ENCODE measurements at places on chromosomes 5 and 9.

- DNase-seq = no peak
These were observed 5.6 kb downstream of the MYO10 start for GRCh38 chr5:16930496-16930895.

GRCh38 chr5:41978676-41979075 is 53.6 kb downstream of the FBXO4 start:
- no peak for DNase-seq

DNA sequence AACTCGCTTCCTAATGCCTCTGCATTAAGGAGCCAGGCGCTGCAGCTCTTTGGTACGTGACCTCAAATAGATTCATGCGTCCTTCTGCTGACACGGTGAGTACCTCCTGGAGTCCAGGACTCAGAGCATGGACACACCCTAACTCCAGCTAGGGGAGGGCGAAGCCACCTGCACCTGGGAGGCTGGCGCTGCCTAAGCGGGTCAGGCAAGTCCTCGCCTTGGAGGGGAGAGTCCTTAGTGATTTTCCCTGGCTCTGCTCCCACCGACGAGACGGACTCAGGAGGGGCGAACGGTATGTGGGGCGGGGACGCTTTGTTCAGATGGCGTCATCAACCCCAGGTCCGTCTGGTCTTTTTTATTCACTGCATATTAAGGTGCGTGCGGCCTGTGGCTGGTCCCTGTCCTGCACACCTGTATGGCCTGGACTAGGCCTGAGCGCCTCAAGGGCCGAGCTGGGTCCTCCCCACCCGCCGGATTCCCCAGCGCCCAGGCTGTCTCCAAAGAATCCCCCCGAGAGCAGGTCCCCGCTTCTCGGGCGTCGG is 50.3 kb downstream of the NSUN2 start:
- no peak for DNase-seq

- no peak for DNase-seq
These were observed 55.6 kb downstream of the MACROH2A1 start for GRCh38 chr5:135343413-135343812.

GRCh38 chr5:54162184-54162583 is 148.2 kb downstream of the ARL15 start:
- no peak for DNase-seq

- no peak for DNase-seq
These were observed 80.9 kb upstream of the IL33 start for GRCh38 chr9:6134661-6135180.

GRCh38 chr9:14790628-14791027 is 68.1 kb upstream of the CER1 start:
- DNase-seq = no peak

- DNase-seq = no peak
These were observed 3.4 kb downstream of the LMNB1 start for GRCh38 chr5:126780165-126780827.

DNA sequence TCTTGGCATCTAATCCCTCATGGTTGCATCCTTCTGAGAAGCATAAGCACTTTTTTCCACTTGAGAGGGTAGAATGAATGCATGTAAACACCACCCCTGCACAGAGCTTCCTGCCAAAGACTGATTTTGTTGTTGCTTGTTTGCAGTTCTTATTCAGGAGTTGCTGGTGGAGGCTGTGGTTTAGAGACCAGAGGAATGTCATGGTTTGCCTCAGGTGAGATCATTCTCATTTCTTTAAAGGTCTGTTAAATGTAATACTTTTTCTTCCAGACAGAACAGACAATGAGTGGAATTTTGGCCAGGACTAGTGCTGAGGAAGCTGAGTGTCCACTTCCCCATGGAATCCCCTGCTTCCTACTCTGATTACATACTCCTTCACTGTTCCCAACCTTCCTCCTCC is 3.2 kb upstream of the TNC start:
- no peak for DNase-seq

DNA sequence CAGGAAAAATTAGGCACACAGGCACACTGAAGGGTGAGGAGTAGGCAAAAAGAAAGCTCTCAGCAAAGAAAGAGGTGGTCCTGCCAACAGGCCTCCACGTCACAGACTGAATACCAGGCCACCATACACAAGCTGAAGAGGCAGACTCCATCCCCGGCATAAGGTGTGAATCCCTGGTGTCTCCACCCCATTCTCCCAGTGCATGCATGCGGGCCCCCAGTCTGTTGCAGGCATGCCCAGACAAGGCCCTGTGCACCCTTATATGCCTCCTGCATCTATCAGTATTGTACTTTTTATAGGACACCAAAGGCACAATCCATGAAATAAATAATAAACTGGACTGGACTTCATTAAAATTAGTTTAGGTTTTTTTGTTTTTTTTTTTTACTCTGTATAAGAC is 73.1 kb downstream of the RGMB start:
- DNase-seq = no peak

- peak; percentile 13 for DNase-seq
These were observed 147.1 kb downstream of the ZNF608 start for GRCh38 chr5:124599028-124599973.

DNA sequence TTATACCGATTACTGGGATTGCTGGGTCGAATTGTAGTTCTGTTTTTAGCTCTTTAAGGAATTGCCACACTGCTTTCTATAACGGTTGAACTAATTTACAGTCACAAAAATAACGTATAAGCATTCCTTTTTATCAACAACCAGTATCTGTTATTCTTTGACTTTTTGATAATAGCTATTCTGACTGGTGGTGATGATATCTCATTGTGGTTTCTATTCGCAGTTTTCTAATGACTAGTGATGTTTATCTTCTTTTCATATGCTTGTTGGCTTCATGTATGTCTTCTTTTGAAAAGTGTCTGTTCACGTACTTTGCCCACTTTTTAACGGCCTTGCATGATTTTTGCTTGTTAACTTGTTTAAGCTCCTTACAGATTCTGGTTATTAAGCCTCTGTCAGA is 74.4 kb downstream of the FAM174A start:
- DNase-seq = no peak

DNA sequence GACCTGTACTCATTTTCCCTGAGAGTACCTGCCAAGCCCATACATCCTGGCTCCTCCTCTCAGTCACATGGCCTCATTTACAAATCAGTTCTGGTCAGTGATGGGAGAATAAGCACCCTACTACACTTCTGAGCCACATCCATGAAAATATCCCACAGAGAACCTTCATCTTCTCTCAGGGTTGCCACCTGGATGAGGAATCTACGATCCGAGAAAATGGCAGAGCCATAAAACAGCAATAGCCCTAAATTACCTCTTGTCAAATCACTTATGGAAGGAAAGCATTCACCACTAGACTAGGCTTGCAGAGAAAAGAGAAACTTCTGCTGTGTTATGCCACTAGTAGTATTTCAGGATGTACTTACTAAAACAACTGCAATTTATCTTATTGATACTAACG is 324.8 kb downstream of the BNC2 start:
- no peak for DNase-seq

GRCh38 chr9:71302776-71303175 is 181.4 kb upstream of the TRPM3 start:
- DNase-seq = no peak

DNA sequence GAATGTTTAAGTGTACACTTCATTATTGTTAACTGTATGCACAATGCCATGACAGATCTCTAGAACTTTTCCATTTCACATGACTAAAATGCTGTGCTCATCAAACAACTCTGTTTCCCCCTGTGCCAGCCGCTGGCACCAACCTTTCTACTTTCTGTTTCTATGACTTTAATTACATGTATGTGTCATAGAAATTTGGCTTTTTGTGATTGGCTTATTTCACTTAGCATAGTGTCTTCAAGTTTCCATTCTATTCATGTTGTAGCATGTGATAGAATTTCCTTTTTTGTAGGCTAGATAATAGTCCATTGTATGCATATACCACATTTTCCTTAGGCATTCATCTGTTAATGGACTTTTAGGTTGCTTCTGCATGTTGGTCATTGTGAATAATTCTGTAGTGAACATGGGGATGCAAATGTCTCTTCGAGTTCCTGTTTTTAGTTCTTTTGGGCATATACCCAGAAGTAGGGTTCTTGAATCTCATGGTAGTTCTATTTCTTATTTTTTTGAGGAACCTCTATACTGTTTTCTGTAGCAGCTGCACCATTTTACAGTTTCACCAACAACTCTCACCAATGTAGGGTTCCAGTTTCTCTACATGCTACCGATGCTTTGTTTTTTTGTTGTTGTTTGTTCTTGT is 184.4 kb upstream of the DMRT1 start:
- no peak for DNase-seq

DNA sequence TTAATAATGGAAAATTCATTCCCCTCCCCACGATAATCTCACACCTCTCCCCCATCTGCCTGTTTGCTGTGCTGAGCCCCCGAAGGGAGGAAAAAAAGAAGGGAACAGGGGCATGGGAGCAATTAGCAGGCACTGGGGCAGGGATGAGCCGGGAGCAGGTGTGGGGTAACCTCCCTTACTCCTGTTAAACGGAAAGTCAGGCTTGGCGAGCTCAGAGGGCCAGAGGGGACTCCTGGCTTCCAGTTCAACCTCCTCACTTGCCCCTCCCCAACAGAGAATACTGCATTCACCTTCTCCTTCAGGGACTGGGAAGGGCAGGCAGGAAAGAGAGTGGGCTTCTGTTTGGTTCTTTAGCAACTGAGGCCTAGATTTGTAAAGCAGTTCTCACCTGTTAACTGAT is 1.6 kb downstream of the AFAP1L1 start:
- DNase-seq = no peak

DNA sequence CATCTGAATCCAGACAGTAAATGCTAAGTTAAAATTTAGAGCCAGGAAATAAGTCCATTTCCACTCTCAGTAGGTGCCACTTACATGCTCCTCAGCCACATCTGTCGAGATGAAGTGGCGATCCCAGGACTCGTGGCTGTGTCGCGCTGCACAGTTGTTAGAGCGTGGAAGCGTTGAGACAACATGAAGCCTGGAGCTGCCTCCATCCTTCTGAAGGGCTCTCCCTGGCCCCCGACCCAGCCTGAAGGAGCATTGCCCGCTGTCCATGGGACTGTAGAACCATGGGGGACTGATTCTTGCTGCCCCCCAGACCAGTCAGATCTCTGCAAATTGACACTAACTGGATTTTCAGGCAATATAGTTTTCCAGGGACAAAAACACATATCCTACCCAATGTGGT is 58.9 kb downstream of the IRX1 start:
- DNase-seq = no peak

DNA sequence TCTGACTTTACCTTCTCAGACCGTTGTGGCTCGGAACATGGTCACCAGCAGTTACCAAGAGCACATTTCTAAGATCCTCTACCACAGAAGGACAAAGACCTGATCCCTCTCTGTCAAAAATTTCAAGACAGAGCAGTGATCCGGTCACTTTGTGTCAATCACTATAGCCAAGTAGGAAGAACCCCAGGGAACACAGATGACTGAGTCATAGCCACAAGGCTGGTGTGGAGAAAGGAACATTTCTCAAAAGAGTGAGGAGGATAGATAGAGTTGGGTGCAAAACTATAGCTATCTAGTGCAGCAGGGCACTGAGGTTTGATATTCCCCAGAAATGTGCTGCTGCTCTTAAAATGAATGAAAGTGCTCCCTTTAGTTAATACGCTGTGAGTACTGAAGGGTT is 130.7 kb upstream of the SMIM23 start:
- DNase-seq = no peak

DNA sequence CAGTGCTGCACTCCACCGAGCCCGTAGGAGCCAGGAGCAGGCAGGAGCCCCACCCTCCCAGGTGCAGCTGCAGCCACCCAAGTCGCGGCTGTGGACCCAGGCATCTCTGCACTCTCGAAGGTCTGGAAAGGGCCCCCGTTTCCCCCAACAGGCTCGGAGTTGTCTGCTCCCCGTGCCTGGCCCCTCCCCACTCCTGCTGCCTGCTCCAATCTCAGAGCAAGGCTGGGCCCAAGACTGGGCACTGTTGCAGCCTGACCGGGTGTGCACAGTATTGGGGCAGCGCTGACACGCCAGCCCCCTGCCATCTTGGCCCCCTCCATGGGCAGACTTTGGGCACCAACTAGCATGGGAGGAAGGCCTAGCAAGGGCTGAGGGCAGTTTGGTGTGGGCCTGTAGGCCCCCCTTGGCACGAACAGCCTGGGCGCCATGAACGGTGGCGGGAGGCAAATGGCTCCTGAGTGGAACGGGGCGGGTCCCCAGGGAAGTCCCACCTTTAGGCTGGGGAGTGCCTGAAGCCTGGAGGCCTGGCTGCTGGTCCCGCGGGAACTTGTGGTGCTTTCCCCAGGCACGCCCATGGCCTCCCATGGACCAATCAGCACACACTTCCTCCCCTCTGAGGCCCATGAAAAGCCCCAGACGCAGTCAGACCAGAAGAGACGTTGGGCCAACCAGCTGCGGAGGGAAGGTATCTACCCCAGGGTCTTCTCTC is 60.4 kb downstream of the PSAT1 start:
- no peak for DNase-seq

DNA sequence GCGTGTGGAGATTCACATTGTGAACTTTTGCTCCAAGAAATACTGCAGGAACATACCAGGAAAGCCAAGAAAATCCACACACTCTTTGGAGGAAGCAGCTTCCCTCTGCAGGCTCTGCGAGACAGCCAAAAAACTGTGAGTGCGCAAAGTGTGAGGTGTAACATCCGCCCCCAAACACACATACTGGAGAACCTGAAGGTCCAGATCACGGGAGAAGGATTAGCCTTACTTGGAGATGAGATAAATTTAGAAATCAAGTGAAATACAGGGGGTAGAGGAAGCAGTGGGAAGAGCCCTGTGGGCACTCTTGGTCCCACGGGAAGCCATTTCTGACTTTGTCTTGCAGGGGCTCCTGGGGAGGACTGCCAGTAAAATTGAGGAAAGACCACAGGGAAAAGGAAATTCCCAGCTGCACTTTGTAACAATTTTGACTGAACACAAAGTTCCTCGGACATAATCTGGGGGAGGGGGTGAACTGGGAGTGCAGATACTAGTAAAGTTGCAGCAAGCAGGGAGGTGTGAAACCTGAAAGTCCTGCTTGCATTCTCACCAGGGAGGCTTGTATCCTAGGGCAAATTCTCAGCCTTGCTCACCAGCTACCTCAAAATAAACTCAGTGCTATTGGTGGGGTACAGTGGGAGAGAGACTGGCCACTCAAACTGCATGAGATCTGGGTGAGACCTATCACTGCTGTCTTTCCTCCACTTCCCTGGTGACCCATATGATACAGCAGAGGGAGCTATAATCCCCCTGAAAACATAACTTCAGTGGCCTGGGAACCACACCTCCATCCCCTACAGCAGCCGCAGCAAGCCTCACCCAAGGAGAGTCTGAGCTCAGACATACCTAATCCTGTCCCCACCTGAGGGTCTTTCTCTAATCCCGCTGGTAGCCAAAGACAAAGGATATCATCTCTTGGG is 109.1 kb downstream of the ALDH1A1 start:
- no peak for DNase-seq

- DNase-seq = peak; percentile 58
These were observed 100.6 kb downstream of the ICE1 start for GRCh38 chr5:5523066-5523505.

DNA sequence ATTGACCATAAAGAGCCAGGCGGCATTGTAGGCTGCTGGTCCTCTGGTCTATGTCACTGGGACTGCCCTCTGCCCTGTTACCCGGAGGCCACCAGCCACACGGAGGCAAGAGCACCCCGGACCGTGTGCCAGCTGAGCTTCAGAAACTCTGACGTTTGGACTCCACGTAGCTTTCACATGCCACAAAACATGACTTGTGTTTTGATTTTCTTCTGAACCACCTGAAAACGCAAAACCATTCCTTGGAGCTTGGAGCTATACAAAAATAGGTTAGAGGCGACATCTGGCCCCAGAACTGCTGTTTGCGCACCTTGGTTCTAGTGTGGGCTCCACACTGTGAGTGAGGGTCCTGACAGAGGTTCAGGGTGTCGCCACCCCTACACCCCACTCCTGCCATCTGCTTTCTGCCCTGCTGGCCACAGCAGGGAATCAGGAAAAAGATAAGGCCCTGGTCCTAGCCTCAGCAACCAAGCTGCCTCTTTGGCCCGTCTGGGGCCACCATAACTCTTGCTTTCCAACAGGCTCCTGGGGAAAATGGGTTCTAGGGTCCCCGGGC is 151.3 kb upstream of the IRX2 start:
- no peak for DNase-seq
